HEK293T (cell line): ENCODE measurements at places on chromosomes 3 and 15.

- DNase-seq = no peak
These were observed 46.7 kb downstream of the RTP1 start for GRCh38 chr3:187243933-187244524.

DNA sequence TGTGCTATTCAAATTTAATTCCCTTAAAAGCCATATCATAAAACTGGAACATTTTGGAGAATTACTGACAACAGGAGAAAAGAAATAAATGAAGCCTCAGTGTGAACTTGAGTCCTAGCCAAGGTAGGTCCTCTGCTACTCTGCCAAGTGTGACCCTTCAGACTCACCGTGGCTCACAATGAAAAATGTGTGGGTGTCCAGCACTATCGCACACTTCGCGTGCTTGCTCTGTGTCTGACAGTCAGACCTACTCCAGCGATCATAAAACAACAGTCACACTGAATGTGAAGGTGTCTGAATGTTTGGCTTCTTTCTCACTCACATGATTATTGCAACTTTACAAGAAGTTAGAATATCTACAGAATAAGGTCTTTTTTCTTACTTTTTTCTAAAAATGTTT is 65.8 kb upstream of the TRA2B start:
- DNase-seq = no peak

DNA sequence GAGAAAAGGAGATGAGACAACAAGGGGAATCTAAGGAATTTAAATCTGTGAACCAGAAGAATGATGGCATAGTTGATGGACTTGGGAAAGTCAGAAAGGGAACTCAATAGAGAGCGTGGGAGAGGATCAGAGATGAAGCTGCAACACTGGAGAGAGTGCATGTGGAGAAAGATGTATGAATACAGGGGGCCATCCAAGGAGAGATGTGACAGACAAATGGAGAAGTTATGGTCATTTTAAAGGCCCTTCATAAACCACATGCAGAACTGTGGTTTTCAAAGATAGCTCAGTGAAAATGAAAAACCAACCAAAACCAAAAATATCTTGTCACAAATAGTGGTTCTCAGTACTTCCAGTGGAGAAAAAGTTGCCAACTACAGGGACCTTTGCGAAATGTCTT is 265.2 kb downstream of the SUCLG2 start:
- no peak for DNase-seq

DNA sequence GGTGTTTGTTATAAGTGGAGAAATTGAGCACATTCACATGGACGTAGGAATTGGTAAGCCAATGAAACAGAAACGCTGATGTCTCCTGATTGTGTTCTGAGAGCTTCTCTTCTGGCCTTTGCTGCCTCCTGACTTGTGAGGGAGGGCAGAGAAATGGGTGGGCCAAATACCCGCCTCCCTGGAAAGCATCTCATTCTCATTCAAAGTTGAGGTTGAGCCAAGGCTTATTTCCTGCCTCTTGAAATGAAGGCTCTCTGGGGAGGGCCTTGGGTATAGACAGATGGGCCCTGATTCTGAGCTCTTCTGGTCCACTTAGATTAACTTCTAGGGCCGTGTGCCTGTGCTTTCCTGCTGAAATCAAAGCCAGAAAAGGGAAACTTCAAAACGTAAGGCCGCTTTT is 57.4 kb upstream of the MYZAP start:
- no peak for DNase-seq

DNA sequence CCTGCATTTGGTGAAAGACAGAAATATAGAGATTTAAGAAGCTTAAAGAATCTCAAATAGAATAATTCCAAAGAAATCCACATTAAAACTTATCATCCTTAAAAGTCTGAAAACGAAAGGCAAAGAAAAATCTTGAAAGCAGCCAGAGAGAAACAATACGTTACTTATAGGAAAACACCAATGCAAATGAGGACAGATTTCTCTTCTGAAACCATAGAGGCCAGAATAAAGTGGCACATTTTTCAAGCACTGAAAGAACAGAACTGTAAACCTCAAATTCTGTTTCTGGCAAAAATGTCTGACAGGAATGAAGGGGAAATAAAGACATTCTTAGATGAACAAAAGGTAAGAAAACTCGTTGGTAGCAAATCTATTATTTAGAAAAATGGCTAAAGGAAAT is 13.8 kb upstream of the ACTC1 start:
- no peak for DNase-seq

DNA sequence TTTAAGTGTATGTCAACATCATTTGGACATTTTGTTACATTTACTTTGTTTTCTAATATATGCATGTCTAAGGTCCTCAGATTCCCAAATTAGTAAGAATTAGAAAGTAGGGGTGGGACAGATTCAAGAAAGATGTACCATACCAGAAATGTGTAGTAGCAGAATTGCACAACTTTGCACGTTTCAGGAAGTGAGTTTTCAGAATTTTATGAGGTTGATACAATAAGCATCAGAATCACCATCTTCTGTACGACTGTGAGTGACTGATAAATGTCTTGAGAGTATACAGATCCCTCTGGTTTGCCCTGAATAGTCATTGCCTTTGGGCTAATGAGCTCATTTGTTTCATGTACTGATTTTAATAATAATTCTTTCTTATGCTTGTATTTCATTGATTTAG is 9.3 kb downstream of the ARIH2 start:
- DNase-seq = no peak

GRCh38 chr15:87733541-87733941 is 523.0 kb downstream of the NTRK3 start:
- DNase-seq = no peak

DNA sequence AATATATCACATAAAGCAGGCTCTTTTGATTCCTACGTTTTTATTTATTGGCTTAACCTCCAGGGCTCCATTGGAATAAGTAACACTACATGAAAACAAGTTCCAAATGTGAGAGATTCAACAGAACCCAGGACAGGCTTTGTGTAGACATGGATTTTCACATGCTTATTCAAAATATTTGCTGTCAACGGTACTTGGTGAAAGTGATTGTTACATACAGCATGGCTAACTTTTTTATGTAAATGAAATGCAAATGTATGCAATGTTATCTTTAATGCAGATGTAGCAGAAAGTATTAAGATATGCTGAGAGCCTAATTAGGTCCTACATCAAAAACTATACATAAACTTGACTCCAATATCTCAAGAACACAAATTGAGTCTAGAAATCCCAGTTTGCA is 212.0 kb downstream of the RORA start:
- DNase-seq = no peak

DNA sequence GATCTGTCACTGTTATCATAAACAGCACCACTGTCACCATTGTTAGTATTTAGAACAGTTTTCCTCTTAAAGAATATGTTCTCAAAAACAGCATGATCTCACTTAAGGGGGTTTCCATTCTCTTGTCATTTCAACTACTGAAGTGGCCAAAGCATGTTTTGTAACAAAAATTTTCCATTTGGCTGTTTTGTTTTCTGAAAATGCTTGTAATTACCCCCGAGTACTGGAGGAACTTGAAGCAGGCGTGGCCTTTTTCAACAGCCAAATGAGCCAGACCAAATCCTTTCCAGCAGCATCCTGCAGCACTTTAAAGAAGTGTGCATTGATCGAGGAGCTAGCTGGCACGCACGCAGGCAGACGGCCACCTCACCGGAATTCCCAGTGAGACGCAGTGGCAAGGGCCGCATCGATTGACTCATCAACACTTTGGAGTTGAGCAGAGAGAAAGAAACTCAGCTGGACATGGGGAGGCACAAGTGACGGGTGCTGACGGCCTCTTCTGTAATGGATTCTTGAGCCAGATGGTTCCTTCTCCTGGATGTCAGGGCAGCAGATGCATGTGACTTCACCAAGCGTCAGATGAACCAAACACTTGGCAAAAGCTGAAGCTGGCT is 234.3 kb upstream of the IGF1R start:
- no peak for DNase-seq
